Stimulated activated CD4-positive, alpha-beta T cell treated with anti-CD3 and anti-CD28 coated beads, Interleukin-15, amount 100 ng/mL, for 24 hours (primary cell): ENCODE measurements at places on chromosomes 3 and 15.
A peak's percentile ranks its signal among the peaks of the same experiment; 100 is the strongest.

DNA sequence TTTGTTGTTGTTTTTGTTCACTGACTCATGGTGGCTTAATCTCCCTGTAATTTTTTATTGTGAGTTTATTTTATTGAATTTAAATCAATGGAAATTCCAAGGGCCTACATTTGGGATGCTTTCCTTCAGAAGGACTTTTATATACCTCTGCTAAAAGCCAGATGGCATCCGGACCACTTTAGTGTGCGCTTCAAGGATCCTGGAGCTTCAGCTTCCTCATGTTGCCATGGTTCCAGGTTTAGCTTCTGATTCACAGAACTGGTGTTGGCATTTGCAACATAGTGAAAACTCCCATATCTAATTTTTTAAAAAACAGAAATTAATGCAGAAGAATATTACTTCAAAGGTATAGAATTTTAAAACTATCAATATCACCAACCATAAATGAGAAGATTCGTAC, 8.5 kb upstream of the HACD2 start:
- no peak for DNase-seq

GRCh38 chr15:40900256-40901052, 6.2 kb downstream of the VPS18 start:
- no peak for DNase-seq

GRCh38 chr15:88701561-88702095, 62.8 kb downstream of the ISG20 start:
- peak; percentile 23 for DNase-seq

- peak; percentile 24 for DNase-seq
Measured at GRCh38 chr3:184260724-184261269, 556 bp downstream of the CAMK2N2 start.

DNA sequence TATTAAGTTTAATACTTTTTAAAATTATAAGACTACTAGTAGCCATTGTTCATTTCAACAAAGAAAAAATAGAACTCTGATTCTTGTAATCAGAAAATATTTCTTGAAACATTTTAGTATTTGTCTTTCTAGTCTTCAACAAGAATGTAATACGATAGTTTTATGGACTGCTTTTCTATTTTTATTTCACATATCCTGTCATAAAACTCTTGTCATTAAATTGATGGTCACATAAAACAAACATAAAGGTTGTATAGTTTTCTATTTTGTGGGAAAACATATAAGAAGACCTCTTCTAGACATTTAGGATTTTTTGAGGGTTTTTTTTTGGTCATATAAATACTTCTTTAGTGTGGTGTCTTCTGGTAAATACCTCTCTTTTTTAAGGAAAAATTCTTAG, 62.4 kb downstream of the ATP2C1 start:
- no peak for DNase-seq

GRCh38 chr3:190424478-190425439, 24.9 kb downstream of the TMEM207 start:
- DNase-seq, result peak; percentile 41

DNA sequence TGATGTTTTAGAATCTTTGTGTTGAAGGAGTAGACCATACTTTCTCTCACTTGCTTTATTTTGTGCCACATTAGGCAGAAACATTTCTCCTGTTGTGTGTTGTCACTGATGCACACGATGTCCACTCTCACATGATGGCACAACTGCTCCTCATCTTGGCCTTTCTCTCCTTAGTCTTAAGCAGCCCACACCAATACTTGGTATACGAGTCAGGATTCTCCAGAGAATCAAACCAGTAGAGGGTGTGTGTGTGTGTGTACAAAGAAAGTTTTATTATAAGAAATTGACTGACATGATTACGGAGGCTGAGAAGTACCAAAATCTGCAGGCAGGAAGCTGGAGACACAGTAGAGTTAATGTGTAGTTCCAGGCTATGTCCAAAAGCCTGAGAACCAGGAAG, 187.1 kb downstream of the ALCAM start:
- no peak for DNase-seq

- DNase-seq, result no peak
Measured at GRCh38 chr3:43752905-43753304, 62.2 kb downstream of the ABHD5 start.

DNA sequence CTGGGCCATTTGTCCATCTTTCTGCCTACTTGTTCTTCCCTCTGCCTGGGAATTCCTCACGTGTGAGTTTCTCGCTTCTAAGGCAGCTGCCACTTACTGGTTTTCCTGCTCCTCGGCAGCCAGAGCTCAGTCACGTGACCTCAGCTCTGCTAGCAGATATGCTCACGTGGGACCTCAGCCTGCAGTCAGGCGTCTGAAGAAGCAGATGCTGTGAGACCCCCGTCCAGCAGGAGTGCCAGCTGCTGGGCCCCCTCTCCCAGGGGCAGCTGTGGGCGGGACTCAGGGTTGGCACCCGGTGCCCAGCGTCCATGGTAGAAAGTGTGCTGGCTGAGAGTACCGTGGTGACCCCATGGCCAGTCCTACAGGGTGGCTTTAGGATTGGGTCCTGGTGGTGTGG, 161.3 kb upstream of the TLE3 start:
- peak; percentile 56 for DNase-seq
